ENCODE measurements at places on chromosomes 1 and 21.

GRCh38 chr1:114116086-114116485 is 37.6 kb downstream of the SYT6 start:
- no peak for DNase-seq

- no peak for DNase-seq
Observed at GRCh38 chr1:16984717-16985116, 4.3 kb upstream of the MFAP2 start.

- DNase-seq, result no peak
Observed at GRCh38 chr1:170807432-170807831, 127.9 kb upstream of the MROH9 start.

GRCh38 chr1:152497273-152497672 is 13.3 kb upstream of the LCE5A start:
- DNase-seq, result no peak

GRCh38 chr1:77218477-77219165 is 609 bp downstream of the PIGK start:
- DNase-seq, result no peak

DNA sequence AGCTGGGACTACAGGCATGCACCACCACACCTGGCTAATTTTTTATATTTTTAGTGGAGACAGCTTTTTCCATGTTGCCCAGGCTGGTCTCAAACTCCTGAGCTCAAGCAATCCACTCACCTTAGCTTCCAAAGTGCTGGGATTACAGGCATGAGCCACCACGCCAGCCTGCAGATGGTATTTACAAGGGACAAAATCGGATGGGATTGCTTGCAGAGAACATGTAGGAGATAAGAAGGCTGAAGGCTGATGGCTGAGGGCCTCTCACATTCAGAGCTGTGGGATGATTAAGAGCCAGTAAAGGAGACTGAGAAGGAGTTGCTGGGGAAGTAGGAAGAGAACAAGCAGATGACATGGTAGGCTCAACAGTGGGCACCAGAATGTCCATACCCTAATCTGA is 24.0 kb upstream of the QSOX1 start:
- no peak for DNase-seq

DNA sequence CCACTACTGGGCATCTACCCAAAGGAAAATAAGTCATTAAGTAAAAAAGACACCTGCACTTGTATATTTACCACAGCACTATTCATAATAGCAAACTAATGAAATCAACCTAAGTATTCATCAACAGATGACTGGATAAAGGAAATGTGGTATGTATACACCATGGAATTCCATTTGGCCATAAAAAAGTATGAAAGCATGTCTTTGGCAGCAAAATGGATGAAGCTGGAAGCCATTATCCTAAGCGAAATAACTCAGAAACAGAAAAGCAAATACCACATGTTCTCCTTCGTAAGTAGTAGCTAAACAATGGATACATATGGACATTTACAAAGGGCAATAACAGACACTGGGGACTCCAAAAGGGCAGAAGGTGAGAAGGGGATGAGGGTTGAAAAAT is 485.7 kb upstream of the BRINP3 start:
- DNase-seq, result no peak

- DNase-seq, result no peak
Observed at GRCh38 chr21:45910548-45911221, 70.9 kb upstream of the COL6A1 start.

GRCh38 chr1:88736633-88737248 is 52.7 kb downstream of the PKN2 start:
- peak; percentile 1 for DNase-seq

GRCh38 chr1:110188035-110188618 is 22.0 kb upstream of the KCNC4 start:
- DNase-seq, result no peak

GRCh38 chr1:23896491-23896890 is 16.7 kb downstream of the CNR2 start:
- no peak for DNase-seq

DNA sequence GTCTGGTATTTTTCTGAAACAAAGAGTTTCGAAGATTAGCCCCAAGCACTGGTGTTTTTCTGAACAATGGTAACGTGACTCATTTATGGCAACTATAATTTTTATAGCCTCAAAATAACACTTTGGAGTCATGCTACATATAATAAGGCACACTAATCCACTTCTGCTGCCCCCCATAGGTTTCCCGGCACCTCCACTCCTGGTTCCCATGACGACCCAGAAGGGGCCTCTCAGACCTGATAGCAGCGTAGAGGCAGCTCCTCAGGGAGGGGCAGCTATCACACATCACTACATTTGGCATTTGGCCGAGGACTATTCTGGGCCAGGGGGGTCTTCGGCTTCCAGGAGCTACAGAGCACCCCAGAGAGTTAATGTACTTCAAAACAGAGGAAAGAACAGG is 23.3 kb downstream of the CAPN8 start:
- DNase-seq, result no peak

GRCh38 chr1:61836649-61837048 is 94.4 kb downstream of the PATJ start:
- no peak for DNase-seq

DNA sequence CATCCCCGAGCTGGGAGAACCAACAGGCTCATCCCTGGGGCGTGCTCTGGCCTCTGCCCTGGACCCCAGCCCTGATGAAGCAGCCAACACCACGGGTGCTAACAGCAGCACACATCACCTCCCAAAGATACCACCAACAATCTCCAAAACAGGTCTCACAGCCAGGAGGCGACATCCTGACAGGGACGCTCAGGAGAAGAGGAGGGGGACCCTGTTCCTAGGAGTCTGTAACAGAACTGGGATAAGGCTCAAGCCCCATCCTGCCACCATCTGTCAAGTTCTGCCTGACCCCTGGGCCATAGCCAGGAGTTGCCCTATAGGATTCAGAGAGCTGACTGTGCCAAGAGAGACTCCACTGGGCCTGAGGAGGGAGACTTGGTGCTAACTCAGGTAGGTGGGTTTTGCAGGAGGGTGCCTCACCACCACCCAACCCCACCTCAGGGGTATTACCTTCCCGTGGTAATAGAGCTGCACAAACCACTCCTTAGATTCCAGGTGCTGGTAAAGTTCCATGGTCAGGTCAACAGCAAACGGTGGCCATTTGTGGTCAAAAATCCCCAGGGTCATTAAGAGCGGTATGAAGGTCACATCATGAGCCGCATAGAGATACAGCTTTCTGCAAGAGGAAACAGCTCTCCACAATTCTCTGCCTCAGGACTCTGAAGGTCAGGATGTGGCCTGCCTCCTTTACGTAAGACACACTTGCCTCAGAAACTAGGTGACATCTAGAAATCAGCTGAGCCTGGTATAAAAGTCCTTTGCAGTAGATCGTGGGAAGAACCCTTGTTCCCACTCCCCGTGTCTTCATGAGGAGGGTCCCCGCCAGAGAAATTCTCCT is 22.3 kb downstream of the ACP6 start:
- DNase-seq, result no peak

DNA sequence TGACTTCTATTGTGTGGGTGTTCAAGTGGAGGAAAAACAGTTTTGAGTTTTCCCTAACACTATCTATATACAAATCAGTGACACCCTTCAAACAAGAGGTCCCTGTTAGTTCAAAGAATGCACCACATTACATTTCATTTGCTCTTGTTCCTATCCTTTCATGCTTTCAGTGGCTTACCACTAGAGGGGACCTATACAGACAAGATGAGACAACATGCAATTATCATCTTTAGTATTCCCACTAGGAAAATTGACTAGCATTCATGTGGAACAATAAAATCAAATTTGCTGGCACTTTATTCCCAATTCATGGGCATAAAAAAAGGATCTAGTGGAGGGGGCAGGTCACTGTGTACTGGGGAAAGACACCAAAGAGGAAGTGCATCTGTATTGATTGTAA is 13.3 kb upstream of the SIPA1L2 start:
- DNase-seq, result no peak

GRCh38 chr1:20575541-20576336 is 13.2 kb upstream of the CDA start:
- DNase-seq, result no peak

DNA sequence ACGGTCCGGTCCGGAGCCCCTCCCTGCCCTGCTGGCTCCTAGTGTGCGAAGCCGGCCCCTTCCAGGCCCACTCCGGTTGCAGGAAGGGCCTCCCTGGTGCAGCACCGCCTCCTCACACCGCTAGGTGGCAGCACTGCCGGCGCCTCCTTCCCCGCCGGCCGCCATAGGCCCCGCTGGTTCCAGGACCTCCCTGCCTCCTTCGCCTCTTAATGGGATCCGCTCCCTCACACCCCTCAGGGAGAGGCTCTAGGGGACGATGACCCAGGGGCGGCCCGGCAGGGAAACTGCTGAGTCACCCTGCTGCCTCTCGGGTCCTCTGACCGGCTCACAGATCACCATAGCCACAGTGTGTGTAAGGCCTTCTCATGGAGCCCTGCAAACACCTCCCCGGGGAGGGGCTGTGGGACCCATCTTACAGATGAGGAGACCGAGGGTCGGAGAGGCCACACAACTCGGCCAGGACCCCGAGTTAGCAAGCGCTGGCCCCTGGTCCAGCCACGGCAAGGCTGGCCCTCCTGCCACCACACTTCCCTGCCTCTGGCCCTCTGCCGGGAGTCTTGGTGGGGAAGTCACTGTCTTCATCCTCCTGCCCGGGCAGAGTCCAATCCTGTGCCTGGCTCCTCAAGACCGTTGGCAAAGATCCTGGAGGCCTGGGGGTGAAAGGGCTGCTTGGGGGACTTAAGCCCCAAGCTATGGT is 1.6 kb upstream of the AJAP1 start:
- peak; percentile 54 for DNase-seq

GRCh38 chr1:30010506-30011106 is 712.8 kb downstream of the MATN1 start:
- DNase-seq, result no peak

DNA sequence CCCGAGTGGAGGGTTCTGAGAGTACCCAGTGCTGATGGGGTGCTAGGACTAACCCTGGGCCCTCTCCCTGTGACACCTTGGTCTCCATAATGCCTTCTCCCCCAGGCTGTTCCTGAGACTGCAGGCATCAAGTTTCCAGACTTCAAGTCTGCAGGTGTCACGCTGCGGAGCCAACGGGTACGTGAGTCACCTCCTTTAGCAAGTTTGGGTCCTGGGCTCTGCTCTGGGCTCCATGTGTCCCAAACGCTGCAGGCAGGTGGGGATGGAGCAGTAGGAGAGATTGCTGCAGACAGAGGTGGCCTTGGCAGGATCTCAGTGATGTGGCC is 6.0 kb downstream of the DMAP1 start:
- DNase-seq, result no peak

DNA sequence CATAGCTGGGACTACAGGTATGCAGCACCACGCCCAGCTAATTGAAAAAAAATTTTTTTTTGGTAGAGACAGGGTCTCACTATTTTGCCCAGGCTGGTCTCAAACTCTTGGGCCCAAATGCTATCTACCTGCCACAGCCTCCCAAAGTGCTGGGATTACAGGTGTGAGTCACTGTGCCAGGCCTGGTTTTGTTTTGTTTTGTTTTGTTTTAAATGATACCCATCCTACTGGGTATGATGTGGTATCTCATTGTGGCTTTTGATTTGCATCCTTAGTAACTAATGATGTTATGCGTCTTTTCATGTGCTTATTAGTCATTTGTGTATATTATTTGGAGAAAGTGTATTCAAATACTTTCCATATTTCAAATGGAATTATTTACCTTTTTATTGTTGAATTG is 142.3 kb downstream of the VPS13D start:
- DNase-seq, result no peak

GRCh38 chr1:93576746-93577145 is 104.9 kb downstream of the BCAR3 start:
- no peak for DNase-seq

GRCh38 chr1:245881767-245882391 is 625.2 kb downstream of the SMYD3 start:
- no peak for DNase-seq

GRCh38 chr1:244325056-244325758 is 126.5 kb downstream of the ADSS2 start:
- DNase-seq, result no peak

DNA sequence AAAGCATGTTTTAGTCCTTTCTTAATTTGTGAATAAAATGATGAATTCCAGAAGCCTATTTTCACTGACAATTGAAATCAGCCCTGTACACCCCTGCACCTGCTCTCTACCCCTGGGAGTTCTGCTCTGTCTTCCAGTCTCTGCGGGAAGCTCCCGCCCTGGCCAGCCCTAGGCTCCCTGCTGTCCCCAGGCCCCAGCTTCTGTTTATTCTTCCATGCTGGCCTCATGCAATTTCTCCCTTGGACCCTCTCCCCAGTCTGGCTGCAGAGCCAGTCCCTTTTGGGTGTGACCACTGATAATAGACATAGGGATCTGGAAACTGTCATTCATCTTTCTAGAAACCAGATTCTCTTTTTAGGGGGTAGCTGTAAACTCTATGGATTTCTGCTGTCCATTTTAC is 258.6 kb downstream of the GRIK3 start:
- no peak for DNase-seq

DNA sequence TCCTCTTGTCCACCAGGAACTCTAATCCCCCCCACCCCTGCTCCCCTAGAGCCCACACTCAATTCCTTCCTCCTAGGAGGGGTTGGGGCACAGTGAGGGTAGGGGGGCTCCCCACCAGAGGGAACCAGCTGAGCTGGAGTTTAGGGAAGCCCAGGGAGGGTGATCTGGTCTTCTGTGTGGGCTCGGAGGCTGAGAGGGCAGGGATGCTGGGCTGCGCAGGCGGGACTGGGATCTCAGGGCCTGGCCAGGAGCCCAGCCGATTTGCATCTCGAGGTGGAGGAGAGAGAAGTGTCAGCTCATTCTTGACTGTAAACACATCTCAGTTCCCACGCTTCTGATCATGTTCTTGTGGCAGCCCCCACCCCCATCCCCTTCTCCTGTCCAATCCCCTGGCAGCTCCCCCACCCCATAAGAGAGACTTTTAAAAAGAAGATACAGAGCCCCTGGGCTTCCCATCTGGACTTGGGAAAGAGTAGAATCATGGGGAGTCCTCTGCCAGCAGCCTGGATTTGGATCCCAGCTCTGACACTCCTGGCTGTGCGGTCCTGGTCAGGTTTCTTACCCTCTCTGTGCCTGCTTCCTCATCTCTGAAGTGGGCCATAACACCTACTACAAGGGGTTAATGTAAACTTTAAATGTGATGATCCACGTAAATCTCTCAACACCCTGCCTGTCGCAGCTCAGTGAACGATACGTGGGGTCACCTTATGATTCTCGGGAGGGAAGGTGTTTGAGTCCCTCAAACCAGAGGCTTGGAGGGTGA is 6.6 kb downstream of the PEAR1 start:
- DNase-seq, result no peak

DNA sequence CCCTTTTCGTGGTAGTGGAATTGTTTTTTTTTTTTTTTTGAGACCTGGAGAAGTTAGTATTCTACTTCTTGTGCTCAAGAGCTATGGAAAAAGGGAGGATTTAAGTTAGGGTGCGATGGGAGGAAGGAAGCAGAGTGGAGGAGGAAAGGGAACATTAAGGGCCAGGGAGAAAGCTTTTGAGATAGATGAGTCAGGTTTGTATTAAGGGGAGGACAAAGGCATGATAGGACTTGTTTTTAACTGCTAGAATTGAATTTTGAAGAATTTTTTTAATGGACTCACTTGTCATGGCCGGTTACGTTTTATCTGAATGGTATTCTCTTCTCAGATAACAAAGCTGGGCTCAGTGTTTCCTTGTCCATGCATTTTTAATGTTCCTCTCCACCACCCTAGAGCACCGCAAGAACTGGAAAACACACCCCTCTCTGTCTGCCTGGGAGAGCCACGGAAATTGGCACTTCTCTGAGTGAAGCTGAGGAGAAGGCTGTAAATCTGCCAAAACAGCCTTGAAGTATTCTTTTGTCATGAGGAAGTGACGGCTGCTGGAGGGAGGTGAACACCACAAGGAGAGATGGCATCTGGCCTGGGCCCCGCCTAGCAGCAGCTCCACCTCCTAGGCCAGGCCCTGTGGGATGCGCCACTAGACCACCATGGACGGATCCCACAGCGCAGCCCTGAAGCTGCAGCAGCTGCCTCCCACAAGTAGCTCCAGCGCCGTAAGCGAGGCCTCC is 3.5 kb downstream of the NIPAL3 start:
- no peak for DNase-seq

All from stimulated activated CD8-positive, alpha-beta memory T cell treated with anti-CD3 and anti-CD28 coated beads, Interleukin-2, amount 100 ng/mL, for 48 hours (primary cell).